Muscle of back (tissue), 13 donors: ENCODE measurements at places on chromosomes 6 and 20.
A peak's percentile ranks its signal among the peaks of the same experiment; 100 is the strongest.

DNA sequence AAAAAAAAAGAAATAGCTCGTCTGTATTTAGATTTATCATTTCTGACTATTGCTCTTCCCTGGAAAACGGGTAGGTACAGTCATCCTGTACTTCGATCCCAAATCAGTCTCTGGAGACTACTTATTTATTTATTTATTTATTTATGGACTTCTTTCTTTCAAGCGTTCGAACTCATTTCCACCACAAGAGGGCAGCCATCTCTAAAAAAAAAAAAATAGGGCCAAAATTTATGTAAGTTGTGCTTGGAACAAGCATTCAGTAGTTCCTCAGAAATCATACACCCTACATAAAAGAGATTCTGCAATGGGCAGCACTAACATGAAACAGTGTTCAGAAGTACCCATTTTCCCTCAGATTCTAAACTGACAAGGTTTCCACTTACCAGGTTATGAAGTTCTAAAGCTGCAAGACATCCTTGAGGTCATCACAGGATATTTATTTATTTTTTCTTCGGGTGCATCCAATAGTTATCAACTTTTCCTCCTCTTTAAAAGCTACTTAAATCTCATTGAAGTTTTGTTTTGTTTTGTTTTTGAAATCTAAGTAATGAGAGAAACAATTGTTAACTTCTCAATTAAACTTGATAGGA, 1.9 kb upstream of the BMP2 start:
- DNase-seq: peak; percentile 79

GRCh38 chr6:106156413-106156812, 70.3 kb downstream of the PRDM1 start:
- DNase-seq: no peak

DNA sequence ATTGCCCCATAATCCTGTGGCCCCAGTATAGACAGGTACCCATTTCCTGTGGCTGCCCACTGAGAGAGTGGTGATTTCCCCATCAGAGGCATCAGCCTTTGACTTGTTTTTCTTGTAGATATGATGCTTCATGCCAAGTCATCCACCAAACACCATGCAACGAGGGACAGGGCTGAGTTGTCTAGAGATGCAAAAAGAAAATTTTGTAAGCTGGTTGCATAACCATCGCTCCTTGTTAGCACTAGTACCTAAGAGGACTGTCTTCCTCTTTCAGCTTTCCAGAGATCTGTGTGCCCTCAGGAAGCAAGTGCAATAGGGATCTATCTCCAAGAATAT, 166.8 kb downstream of the BCAS1 start:
- DNase-seq: no peak

GRCh38 chr20:13492001-13492481, 146.7 kb downstream of the TASP1 start:
- DNase-seq: peak; percentile 76

DNA sequence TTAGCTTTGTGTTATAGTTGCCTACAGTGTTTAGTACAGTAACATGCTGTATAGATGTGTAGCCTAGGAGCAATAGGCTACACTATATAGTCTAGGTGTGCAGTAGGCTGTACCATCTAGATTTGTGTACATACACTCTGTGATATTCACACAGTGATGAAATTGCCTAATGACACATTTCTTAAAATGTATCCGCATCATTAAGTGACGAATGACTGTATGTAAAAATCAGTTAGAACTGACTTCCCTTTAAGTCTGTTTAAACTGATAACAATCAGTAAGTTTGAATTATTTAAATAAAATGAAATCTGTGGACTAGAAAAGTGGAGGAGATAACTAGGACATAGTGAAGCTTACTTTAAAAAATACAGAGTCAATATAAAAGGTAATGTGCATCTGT, 176.1 kb downstream of the CDKAL1 start:
- DNase-seq: no peak

GRCh38 chr6:4856785-4857184, 80.6 kb downstream of the CDYL start:
- DNase-seq: no peak
